Epithelial cell of proximal tubule (primary cell): ENCODE measurements at places on chromosomes 5 and 9.

DNA sequence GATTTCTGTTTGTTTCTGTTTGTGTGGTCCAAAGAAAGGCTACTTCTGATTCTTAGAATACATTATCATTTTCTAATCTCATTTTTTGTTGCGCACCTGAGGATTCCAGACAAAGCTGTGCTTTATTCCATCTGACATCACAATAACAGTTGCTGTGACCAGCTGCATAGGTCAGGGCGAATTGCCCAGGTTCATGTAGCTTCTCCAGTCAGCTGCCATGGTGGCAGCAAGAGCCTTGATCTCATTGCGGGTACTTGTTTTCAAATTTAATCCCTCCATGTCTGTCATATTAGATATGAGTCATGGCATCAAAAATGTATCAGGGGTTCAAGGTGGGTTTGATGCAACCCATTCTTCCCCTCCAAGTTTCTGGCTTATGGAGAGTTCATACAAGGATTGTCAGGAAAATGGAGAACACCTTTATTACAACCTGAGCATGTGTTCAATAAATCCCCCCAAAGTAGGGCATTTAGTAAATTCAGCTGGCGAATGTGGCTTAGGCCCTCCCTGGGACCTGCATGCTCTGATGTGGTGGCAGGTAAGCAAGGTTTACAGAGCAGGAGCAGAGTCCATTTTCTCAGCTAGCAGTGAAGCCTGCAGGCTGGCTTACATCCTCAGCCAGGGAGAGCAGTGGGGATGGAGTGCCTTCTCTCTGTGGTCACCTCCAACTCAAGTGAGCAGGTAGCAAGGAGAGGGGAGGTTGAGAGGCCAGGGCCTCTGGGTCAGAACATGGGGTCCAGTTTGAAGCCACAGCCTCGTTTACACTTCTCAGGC, 13.9 kb downstream of the CAVIN4 start:
- no peak for DNase-seq

- DNase-seq = peak; percentile 46
Measured at GRCh38 chr5:55934115-55934613, 60.6 kb downstream of the IL6ST start.

DNA sequence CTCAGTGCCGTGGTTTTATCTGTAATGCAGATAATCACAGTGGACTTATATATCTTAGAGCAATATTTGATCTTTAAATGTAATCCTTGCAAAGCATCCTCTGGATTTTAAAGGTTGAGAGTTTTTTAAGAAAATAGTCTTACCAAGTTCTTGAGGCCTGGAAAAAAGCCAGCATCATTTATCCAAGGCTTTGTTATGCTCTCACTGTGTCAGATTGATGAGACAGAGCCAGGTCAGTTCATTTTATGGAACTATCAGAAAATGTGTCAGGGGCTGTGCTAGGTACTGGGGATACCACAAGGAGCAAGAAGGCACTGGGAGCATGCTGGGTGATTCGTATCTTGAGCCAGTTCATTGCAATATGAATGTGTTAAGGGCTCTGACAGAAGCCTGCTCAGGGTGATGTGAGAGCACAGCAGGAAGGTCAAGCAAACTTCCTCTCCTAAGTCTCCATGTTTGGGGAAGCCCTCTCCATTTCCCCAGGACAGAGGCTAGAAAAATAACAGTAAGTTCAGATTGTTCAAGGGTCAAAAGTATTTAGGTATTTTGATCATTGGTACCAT, 19.7 kb downstream of the C7 start:
- DNase-seq = no peak

DNA sequence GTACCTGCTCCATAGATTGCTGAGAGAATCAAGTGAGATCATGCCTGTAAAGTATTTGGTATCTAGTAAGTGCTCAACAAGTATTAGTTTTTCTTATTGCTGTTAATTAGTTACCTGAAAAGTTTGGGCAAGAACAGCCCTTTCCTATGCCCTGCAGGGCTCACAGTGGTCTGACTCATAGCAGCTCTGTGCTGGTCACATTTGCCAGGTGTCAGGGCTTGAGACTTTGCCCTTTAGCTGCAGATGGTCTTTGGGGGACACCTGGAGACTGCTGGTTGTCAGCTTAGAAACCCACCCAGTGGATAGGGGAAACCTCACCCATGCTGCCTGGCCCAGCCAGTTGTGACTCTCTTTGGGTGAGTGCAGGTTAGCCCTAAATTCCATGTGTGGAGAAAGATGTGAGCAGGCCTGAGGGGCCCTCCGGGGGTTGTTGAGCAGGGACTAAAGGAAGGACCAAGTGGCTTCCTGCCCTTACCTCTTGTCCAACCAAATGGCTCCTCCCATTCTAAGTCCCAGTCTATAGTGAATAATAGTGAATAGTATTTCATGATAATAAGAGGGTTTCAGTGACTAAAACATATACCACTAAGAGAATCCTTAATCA, 9.0 kb downstream of the COL27A1 start:
- DNase-seq = peak; percentile 40

DNA sequence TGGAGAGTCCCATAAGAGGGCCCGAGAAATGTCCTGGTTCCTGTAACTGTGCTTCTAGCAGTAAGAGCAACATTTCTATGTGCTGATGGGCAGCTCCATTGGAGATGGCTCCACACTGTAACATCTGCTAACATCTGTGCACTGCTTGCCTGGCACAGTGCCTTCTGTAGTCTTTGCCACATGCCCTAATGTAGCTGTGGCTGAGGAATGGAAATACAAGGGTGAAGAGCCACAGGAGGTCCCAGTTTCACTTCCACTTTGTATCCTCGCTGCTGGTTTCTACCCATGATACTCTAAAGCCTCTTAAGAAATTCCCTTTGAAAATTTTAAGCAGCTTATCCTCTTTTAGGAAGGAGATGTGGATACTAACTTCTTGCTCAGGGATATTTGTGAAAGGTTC, 97.4 kb downstream of the HOMER1 start:
- DNase-seq = no peak

GRCh38 chr9:93589688-93590087, 13.3 kb downstream of the PHF2 start:
- peak; percentile 42 for DNase-seq

DNA sequence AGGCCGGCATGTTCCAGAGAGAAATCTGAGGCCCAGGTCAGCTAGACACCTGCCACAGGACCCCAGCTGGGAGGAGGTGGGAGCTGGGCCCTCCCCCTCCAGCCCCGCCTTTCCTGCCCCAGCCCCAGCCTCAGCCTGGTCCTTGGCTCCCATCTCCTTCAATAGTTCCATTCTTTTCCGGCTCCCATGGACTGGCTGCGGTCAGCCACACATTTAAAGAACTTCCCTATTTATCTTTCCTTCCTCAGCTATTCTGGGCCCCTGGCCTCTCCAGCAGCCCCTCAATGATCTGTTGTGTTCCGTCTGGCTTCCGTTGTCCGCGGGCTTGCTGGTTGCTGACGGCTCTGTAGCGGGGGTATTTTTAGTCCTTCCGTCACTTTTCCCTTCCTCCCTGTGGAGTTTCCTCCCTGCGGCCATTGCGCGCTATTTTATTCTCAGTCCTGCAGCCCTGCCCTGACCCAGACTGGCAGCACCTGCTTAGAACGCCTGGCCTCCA, 73.8 kb downstream of the AMBP start:
- DNase-seq = no peak

DNA sequence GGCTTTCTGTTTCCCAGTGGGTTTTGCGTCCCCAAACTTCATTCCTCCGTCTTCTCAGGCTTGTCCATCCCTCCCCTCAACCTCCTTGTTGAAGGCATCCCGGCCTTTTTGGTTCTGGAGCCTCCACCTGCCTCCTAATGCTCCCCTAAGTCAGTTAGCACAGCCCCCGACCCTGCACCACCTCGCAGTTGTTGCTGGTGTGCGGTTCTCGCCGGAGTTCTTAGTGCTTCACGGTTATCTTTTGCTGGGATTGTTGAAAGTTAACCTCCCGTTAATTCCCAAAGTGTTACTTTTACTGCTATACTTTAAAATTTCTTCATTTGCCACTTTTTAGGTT, 447 bp downstream of the UBLCP1 start:
- DNase-seq = no peak

- no peak for DNase-seq
Measured at GRCh38 chr5:90434116-90434714, 24.7 kb upstream of the CETN3 start.

GRCh38 chr9:72925126-72925789, 27.6 kb downstream of the ALDH1A1 start:
- DNase-seq = no peak

GRCh38 chr9:85600675-85601263, 141.0 kb downstream of the AGTPBP1 start:
- no peak for DNase-seq

- no peak for DNase-seq
Measured at GRCh38 chr5:126562823-126563222, 32.2 kb downstream of the ALDH7A1 start.

- peak; percentile 43 for DNase-seq
Measured at GRCh38 chr5:92518318-92518904, 1062.6 kb downstream of the NR2F1-AS1 start.

DNA sequence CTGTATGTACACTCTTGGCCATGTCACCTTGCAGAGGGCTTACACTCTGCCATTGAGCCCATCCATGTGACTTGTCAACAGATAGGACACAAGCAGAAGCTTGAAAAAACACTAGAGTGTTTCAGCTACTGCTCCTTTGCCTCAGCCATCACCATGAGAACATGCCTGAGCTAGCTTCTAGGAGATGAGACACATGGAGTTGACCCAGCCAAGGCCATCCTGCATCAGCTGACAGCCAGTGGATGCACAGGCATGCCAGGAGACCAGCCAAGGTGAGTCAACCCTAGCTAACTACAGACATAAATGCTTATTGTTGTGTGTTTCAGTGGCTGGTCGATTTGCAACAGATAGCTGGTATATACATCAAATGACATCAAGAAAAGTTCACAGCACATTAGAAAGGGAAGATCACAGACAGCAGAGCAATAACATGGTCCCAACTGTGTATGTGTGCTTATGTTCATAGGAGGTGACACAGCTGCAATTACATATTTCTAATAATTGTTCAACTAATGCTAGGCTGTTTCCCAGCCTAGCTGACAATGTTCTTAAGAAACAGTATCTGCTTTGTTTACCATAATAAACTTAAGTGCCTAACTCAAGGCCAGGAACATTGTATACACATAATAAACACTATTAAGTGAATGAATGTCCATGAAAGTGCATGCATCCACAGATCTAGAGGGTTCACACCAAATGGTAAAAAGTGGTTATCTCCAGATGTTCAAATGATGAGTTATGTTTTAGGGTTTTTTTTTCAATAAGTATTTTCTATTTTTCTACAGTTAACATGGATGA, 105.7 kb downstream of the SPOCK1 start:
- no peak for DNase-seq

- DNase-seq = no peak
Measured at GRCh38 chr5:74616236-74617146, 24.0 kb downstream of the ENC1 start.

- no peak for DNase-seq
Measured at GRCh38 chr9:134330590-134330989, 4.3 kb downstream of the RXRA start.

GRCh38 chr9:93682155-93682968, 106.0 kb downstream of the PHF2 start:
- no peak for DNase-seq

DNA sequence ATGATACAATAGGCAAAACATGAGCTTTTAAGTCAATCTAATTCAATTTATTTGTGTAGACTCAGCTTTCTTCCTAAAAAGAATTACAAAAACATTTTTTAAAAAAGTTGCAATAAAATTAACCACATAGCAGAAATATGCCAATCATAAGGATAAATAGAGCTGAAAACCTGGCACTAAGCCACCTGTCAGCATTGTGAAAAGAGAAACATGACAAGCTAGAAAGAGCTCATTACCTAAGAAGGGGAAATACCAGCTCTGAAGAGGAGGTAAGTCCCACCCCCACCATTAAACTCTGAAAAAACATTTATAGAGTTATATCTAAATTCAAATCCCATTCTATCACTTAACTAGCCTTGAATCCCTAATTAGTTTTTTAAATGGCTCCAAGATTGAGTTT, 372.9 kb downstream of the OSTF1 start:
- DNase-seq = no peak

DNA sequence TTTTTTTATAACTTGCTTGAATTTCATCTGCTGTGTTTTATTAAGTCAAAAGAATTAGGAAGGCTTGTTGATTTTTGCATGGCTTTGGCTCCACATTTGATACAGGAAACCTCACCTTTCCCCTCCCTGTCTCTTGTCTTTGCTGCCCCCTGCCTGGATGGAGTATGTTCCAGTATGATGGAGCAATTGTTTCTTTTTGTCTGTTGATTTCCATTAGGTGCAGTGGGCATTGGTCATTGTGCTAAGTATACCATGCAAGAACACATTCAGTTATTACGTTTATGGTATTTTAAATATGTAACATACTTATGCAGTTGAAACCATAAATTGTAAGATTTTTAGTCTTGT, 19.6 kb downstream of the TJP2 start:
- DNase-seq = no peak

DNA sequence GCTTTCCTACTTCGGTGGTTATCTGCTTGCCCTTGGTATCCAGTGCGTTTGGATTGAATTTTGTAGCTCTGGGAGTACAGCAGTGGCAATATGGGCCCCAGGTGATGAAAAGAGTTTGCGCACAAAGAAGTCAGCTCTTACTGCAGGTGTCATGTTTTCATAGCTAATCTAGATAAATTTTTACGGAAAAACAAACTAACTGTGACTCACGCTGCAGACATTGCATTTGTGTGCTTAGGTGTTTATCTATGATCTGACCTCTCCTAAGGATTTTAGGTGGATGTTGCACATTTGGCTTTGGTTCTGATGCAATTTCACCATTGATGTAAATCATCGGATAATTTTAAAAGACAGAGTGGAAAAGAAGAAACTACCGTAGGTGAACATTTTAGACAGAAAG, 92.1 kb downstream of the VCAN start:
- no peak for DNase-seq

GRCh38 chr9:23754551-23754950, 71.5 kb downstream of the ELAVL2 start:
- DNase-seq = no peak

DNA sequence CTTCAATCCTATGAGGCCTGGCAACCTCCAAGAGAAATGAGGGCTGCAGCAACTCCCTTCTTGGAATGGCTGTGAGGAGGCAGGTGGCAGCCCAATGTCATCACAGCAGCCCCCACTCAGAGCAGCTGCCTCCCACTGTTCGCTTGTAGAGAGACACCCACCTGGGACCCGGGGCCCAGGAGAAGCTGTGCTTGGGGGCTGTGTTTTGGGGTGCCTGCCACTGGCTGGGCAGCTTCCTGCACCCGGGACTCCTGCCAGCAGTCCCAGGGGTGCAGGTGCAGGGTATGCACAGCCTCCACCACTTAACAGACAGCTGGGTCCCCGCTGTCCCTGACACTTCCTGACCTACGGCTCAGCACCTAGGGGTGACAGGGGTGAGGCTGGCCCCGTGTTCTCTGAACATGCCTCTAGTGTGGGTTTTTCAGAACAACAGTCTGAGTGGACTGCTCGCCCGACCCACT, 26.2 kb downstream of the NIPAL4 start:
- DNase-seq = no peak

GRCh38 chr5:69492391-69492922, at the start of gene OCLN:
OCLN (plus strand) TSS chr5:69492790; CDS start chr5:69504245, 11,455 bp downstream.
- DNase-seq = no peak

- DNase-seq = no peak
Measured at GRCh38 chr9:14365670-14366069, 51.7 kb upstream of the NFIB start.
